ENCODE measurements at places on chromosomes 2 and 18. TPM values are rescaled to one million over a fixed set of nuclear protein-coding genes. Genes with fewer than 3 reads are reported as not detected.

DNA sequence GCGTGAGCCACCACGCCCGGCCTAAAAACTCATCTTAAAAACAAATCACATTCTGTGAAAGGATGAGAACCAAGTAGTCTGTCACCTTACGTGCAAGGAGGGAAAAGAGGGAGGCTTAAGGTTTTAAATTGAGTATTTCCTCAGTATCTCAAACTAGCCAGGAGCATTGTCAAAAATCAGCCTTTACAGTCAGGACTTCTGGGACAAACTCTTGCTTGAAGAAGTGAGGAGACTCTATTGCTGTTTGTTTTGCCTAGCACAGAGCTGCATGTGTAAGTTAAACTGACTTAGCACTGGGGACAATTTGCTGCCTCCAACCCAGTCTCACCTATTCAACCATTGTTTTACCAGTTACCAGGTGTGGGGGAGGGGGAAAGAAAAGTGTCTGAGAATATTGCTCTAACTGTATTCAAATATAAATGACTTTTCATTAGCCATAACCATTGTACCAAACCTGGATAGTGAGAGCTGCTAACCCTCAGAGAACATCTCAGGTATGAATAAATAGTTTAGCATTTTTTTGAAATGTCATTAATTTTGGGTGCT is 3.6 kb downstream of the INO80D start:
- no peak for DNase-seq

GRCh38 chr2:63378589-63378988 is 209.7 kb downstream of the WDPCP start:
- DNase-seq = no peak

HOXD10 gene
- 4.1 TPM for polyA plus RNA-seq

UGT1A4 gene
- 1.2 TPM for polyA plus RNA-seq

GRCh38 chr2:239252393-239252792 is 148.4 kb downstream of the HDAC4 start:
- no peak for DNase-seq

DNA sequence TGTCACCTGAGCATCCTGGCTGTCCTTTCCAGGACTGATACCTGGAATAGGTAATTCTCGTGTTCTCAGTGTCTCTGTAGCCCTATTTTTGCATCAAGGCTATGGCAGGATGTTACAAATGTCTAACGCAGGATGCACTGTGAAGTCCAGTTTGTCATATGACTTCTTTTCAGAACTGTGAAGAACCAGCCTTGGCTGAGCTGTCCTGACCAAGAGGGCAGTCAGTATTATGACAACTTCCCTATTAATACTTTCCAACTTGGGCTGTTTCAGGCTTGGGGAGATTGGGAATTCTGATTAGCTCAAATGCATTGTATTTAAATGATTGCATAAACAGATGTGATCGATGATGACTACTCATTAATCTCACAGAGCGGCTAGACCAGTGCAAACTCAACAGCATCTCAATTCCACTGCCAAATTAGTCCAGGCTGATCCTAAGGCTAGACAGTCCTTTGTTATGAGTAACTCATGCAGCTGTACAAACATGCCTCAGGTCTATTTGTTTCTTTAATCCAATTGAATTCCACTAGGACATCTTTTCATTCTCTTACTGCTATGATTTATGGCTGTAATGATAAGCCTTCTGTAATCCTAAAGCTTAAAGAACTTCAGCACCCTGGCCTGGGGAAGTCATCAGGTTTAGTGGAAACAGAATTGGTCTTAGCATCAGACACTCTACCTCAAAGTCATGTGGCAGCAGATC is 331.6 kb downstream of the KCNS3 start:
- DNase-seq = no peak

EFHD1 gene
- polyA plus RNA-seq = 22.1 TPM

DNA sequence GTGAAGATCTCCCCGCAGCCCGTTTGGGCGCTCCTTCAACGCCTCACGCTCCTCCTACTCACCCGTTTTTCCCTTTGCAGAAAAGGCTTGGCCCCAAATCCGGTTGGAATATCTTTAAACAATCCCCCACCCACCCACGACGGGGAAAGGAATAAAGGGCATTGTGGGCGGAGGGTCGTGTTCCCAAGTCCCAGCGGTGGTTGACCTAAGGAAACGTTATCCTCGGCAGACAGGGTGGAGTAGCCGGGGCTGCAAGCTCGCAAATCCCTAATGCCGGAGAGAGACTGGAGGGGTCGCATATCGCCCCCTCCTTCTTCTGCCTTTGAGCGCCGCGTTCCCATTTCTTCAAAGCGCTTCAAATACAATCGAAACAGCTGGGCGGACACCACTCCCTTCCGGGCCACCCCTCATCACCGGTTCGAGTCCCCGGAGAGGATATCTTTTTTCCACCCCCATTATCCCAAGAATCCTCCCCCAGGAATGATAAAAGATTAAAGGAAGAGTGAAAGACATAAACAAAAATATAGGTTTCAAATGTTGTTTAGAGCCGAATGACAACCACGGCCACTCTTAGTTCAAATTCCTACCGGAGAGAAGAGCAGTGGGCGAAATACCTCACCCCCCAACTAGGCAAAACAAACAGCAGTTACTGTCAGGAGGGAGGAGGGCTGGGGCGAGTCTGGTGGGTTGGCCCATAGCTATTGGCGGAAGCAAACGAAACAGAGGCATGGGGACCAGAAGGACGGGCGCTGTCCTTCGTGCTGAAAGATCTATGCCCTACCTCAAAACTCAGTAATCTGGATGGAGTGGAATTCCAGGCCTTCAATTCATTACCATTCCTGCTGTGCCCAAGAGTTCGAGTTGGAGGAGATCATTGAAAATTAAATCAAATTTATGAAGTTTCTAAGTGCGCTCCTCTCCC is 2.8 kb upstream of the GAD1 start:
- DNase-seq = no peak

DNA sequence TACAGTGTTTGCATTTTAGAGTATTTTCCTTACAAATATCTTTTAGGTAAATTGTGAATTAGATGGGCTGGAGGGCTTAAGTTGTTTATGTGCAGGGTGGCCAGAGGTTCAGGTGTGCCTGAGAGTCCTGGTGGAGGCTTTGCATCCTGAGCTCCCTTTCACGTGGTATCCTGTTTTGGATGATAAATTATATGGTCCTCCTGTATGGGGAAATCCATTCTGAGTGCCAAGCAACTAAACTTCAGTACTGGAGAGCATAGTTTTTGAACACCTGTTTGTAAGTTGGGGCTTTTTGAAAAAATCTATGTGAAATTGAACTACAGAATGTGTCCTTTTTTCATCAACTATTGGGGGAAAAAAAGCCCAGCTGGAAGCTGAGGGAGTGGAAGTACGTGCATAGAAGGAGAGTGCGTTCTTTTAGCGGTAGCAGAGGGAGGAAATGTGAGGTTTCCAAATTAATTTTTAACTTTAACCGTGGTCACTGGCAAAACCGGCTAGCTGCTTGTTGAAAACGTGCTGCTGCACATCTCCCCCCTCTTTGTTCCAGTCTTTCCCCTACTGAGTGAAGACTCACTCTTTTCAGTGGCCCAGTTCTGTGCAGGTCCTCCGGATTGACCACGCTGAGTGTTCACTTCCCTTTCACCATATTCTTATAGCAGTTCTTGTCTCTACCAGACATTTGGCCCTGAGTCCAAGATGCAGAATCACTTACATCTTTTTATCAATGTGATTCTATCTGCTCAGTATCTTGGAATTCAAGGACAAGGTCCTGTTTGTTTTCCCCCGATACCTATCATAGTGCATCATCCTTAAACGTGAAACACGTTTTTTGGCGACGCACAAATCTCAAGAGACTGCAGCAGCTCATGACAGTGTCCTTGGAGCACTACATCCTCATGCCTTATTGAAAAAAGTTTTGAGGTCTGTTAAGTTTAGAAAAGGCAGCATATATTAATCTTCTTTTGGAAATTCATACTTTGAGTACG is 15.3 kb downstream of the CNOT11 start:
- no peak for DNase-seq

DNA sequence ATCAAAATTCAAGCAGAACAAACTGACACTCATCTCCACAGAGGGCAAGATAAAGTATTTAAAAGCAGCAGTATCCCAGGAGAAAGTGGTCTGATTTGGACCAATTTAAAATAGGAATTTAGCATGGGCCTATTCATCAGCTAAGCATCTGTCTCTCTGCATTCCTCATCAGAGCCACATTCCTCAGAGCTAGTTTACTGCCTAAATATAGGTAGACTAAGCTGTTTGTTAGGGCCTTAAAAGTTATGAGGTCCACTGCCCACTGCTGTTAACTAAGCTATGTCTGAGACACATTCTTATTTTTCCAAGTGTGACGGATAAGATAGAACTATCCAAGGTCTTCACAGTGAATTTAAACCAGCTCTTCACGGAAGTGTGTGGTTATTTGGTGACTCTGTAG is 17.6 kb downstream of the NEB start:
- no peak for DNase-seq

HOXD4 gene
- polyA plus RNA-seq = 2.0 TPM

- DNase-seq = peak; percentile 33
These were observed 82.2 kb downstream of the EPAS1 start for GRCh38 chr2:46379213-46380037.

DNA sequence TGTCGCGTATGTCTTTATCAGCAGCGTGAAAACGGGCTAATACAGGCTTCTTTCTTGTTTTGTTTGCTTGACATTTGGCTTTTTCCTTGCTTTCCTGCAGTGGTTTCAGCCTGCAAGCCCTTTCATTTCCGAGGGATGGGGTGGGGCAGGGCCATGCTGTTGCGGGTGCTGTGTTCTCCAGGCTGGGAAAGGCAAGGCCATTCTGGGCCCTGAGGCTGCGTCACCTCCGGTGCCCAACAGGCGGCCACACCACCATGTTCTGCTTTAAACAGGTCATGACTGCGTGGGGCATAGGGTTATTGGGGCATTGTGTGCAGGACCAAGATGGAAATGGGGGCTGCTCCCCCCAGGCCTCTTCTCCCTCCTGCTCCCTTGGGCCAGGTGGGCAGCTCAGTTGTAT is 38.6 kb upstream of the PLB1 start:
- DNase-seq = no peak

Measured in urinary bladder (tissue), 4 donors.